ENCODE measurements at places on chromosomes 6 and 20.
A peak's percentile ranks its signal among the peaks of the same experiment; 100 is the strongest.

GRCh38 chr20:3071610-3072529 is at the start of gene OXT:
Gene OXT, plus strand, starts transcription at chr20:3071620. Its CDS starts 36 bp downstream, at chr20:3071656.
- DNase-seq = no peak

DNA sequence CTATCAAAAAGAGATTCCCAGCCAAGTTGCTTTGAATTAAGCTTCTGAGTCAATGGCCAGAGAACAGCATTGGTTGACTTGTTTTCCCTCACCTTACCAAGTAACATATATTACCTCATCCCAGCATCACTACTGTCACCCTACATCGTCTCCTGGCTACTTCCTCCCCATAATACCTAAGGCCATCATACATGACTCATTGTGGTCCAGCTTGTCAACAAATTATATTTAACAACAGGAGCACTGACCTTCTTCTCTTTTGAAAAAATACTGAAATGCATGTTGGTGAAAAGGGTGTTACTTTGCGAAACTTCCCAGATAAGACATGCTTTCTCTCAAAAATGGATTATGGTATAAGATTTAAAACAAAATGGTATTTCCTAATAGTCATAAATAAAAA is 106.9 kb downstream of the TBX18 start:
- DNase-seq = no peak

GRCh38 chr6:150910561-150910960 is 45.1 kb downstream of the MTHFD1L start:
- DNase-seq = no peak

DNA sequence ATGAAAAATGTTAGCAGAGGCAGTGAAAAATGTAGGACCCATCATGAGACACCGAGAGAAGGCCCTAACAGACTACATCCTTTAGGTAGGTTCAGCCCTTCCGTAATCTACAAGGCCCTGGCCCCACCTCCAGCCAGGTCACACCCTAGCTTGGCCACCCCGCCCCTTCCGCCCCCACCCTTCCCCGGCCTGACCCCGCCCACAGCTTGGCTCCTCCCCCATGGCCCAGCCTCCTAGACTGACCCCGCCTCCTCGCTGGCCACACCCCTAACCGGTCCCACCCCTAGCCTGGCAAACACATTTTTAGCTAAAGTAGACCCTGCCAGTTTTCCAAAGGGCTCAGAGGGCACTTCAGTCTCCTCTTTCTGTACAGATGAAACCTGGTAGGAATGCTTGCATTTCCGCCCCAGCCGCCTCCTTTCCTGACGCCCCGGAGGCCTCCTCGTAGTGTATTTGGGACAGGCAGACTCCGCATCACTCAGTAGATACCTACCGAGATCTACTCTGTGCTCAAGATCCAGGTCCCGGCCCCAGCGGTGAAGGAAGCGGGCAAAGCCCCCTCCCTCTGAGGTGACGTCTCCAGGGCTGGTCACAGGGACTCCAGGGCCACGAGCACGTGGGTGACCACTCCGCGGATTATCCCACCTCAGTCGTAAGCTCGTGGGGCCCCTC is 443.5 kb downstream of the PREX1 start:
- DNase-seq = no peak

DNA sequence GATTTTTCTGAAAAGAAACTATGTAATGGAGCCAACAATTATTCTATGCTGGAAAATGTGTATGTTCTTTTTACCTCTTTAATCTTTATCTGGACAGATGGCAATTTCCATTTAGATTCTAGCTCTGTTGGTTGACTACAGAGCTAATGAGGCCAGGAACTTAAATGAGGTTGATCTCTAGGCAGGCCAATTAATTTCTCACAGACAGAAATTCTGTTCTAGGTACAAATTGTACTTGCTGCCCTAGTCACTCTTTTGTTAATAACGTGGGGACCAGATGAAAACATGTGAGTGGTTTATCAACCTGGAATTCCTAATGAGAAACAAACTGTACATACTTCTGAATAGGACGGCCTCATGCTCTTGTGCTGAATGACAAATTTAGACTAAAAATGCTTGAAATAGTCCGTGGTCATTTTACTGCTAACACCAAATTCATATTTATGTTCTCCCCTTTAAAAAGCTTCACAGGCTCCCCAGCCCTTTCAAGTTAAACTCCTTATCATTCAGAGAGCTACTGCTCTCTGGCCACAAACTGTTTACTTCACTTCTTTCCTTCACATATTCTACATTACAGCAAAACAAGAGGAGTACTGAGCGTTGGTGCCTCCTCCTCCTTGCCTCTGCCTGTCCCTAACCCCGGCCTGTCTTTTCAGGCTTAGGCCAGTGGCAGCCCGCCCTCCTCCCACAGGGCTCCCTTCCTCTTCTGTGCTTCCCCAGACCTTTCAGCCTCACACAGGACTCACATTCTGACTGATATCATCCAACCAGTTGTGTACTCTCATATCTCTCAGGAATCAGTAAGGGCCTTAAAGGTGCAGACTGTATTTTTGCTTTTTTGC is 41.4 kb downstream of the DTNBP1 start:
- no peak for DNase-seq

DNA sequence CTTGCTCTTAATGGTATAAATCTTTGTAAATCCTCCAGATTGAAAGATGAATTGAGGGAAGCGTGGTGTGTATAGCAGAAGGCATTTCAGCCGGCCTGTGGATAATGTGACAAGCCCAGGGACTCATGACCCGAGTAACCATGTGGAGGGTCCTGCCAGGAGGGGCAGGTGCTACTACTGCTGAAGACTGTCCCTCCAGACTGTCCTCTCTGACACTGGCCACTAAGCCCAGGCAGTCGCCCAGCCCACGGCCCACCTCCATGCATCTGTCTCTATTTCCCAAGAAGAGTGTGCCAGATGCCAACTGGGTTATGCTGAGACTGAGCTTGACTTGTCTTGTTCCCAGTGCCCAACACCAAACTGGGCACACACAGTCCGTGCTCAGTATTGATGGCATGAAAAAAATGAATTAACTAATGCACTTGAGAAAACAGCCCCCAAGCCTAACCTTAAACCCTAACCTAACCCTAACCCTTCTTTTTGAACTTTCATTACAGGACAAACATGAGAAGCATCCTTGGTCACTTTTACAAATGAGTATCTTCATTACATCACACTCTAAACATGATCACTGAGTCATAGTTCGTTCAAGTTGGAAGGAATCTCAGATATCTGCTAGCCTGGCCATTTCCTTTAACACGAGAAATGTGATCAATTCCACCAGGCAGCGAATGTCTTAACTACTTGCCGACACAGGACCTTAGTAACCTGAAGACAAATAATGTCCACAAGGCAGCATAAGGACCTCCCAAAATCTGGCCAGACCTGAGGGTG is 182.2 kb upstream of the RREB1 start:
- DNase-seq = no peak

DNA sequence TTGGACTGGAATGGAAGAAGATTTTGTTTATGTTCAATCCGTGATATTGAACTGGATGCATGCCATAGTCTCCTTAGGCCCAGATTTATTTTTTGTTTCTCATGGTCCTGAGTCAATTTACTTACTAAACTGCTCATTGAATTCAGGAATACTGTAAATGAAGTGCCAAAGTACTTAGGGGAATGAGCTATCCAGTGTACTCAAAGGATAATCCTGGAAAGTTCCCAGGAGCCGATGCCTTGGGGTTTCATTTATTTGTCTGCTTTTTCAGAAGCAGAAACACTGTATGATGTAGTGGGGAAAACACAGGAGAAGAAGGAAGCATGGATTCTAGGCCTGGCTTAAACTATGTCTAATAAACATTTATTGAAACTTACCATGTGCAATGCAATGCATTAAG is 56.1 kb upstream of the THEMIS start:
- no peak for DNase-seq

DNA sequence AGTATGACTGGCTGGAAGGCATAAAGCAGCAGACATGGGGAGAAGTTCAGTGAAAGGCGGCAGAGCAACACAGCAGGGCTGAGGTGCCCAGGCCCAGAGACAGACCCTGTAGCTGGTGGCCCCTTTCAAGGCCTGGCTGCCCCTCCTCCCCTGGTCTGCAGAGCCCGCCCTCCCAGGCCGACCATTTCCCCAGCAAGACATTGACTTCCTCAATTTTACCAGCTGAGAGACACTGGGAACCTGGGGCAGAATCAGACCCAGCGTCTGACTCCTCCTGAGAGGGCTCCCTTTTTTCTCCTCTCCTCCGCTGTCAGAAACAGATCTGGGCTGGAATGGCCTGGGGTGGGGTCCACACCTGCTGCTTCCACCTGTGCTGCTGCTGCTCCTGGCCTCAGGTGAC is at the start of gene TREML4:
Gene TREML4 (plus strand): TSS at position 254 of the 400 bp plus-strand sequence. CDS start 79 bp downstream, at position 333.
- DNase-seq = no peak

DNA sequence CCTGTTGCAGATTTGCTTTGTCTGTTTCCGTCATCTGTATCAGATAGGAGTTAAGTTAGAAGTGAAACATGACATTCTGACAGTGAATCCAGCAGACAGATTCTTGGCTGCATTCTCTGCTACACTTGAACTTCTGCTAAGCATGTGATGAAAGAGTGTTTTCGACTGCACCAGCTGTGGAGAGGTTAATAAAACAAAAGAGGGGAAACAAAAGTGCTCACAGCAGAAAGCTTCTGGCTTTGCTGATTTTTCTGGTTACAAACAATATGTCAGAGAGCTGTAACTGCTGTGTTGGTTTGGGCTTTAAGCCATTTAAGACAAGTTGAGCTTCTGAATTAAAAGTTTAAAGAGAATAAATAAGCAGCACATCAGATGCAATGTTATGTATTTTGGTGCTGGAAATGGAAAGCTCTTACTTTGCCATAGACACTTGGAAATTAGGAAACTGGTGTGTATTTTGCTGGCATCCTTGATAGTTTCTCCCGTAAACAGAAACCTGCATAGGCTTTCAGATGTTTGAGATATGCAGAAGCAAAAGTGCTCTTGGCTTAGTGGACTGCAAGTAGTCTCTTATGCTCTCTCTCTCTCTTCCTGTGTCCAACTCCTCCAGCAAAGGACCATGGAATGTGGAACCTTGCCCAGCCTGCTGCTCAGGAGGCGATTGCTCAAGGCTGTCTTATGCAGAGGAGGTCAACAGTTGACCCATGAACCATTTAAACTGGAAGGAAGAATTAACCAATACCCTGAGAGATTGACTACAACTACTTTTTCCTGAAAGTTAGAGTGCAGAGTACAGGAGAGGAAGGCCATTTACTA is 104.9 kb downstream of the RPS12 start:
- DNase-seq = peak; percentile 64

DNA sequence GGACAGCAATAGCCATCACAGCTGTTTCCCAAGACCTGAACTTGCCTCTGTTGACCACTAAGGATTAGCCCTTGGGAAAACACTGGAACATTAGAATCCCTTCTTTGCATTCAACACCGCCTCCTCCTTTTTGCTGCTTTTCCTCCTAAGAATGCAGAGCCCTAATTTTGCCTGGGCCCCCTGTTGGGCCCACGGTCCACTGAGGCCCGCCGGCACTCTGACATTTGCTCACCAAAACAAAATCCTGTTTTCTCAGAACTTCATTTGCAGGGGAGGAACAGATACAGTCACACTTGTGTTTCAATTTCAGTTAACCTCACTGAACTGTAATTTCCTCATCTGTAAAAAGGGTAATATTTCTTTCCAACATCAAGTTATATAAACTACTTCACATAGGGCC is 116.0 kb upstream of the JARID2 start:
- DNase-seq = no peak

GRCh38 chr20:33178726-33179125 is 10.8 kb downstream of the BPIFA2 start:
- no peak for DNase-seq

DNA sequence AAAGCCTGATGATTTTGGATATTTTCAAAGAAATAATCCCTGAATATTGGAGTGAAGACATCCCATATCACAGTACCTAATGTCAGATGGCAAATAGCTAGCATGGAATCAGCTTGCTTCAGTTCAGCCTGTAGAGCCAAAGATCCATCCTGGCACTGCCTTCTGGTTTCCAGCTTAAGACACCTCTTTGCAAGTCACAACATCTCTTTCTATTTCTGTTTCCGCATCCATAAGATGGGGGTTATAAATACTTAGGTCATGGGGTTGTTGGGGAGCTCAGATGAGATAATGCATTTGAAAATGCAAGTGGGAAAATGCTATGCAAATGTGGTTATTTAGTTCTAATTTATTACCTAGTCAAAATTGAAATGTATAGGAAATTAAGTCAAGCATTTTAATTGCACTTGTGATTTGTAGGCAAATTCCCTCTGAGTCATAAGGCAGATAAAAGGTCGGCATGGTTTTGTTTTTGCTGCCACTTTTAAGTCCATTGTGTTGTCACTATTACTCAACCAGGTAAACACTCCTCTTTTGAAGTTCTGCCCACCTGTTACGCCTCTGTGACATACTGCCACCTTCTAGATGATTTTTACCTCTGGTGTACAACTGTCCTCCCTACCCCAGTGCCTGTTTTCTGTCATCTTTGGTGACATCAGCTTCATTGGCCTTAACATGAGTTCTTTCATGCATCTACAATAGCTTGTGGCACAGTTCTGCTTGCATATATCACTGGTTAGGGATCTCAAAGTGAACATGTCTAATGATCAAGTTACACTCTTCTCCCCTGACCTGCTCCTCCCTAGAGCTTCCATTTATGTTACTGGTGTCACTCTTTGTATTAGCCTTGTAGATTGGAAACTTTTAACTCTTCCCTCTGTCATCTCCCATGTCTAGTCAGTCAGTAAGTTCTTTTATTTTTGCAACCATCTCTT is 96.6 kb downstream of the CDKAL1 start:
- no peak for DNase-seq

Data from breast epithelium (tissue), 4 donors.